ENCODE measurements at places on chromosomes 13 and 19.

- no peak for ATAC-seq
Measured at GRCh38 chr13:30002577-30002976, 152.2 kb upstream of the UBL3 start.

- ATAC-seq = peak; percentile 74
Measured at GRCh38 chr19:33293255-33294057, 8.9 kb downstream of the CEBPA start.

- no peak for ATAC-seq
Measured at GRCh38 chr13:78376033-78376432, 227.3 kb downstream of the POU4F1 start.

GRCh38 chr19:29510701-29511265 is 15.0 kb upstream of the VSTM2B start:
- ATAC-seq = no peak

GRCh38 chr13:114219392-114219791 is 15.3 kb upstream of the CDC16 start:
- no peak for ATAC-seq

- no peak for ATAC-seq
Measured at GRCh38 chr13:61954092-61954491, 538.4 kb upstream of the PCDH20 start.

All from motor neuron (in vitro differentiated cells).